Stomach (tissue), 19 donors: ENCODE measurements at places on chromosomes 2 and 18. TPM values are rescaled to one million over a fixed set of nuclear protein-coding genes. Genes with fewer than 3 reads are reported as not detected.

DNA sequence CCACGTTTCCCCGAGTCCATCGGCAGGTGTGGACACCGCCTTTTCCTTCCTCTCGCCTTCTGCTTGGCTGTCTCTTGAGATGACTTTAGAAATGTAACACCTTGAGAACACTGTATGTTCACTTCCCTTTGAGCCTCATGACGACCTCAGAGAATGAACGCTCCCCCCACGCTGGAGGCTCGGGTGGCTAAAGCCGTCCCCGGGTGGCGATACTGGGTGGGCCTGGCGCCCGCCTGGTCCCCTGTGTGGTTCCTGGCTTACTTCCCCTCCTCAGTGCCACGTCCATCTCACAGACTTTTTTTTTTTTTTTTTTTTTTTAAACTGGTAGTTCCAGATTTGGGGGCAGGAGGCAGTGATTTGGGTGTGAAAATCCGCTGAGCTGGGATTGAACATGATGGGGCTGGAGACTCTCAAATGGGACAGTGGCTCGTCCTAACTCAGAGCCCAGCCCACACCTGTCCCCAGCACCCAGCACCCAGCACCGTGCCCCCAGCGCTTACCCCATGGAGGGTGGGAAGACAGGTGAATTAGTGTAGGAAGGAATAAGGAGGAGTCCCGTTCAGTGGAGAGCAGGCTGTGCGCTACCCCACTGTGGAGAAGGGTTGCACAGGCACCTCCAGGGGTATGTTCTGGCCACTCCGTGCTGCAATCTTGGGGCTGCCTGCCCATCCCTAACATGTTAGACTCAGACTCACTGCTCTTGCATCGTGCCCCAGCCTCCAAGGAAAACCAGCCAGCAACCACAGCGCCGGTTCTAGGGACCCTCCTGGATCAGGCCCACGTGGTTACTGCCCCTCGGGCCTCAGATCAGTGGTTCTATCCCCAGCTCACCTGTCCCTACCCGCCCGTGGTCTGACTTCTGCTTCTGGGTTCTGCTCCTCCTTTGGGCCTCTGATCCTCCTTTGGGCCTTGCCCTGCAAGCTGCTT lies 174.0 kb downstream of the ASB1 start:
- DNase-seq = no peak

- no peak for DNase-seq
Observed at GRCh38 chr2:128279009-128279408, 39.7 kb downstream of the HS6ST1 start.

DNA sequence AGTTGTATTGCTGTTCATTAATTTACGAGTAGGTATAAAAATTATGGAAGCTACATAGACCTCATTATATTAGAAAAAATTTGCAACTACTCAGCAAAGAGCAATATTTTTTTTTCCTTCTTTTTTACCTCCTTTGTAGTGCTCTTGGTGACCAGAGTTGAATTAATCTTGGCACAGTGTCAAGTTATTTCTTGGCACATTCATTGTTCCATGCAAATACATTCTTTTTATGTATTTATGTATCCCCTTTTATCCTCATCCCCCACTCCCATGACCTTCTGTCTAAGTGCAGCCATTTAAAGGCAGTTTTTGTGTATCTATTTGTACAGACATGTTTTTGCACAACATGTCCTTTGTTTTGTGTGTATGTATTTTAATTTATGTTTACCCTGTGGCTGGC lies 224.5 kb downstream of the CCDC102B start:
- peak; percentile 11 for DNase-seq

GRCh38 chr2:140861666-140862065 lies 1269.2 kb downstream of the LRP1B start:
- no peak for DNase-seq

DNA sequence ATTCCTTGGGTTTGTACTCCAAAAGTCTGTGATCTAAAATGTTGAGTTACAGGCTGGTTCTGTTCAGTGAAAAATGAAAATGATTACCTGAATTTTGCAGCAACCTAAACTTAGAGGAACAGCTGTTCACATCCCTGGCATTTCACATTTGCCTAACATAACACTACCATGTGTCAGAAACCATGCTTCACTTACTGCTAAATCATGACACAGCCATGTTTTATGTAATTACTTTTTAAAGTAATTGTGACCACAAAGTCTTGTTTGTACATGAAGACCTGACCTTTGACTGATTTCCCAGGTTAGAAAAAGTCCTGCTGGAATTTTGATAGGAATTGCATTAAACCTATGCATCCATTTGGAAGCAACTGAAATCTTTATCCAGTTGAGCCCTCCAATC lies 79.1 kb downstream of the FAM168B start:
- DNase-seq = no peak

- DNase-seq = no peak
Observed at GRCh38 chr2:174336501-174337336, 2.0 kb downstream of the SP9 start.

- DNase-seq = no peak
Observed at GRCh38 chr2:8422450-8422800, 259.4 kb upstream of the ID2 start.

DNA sequence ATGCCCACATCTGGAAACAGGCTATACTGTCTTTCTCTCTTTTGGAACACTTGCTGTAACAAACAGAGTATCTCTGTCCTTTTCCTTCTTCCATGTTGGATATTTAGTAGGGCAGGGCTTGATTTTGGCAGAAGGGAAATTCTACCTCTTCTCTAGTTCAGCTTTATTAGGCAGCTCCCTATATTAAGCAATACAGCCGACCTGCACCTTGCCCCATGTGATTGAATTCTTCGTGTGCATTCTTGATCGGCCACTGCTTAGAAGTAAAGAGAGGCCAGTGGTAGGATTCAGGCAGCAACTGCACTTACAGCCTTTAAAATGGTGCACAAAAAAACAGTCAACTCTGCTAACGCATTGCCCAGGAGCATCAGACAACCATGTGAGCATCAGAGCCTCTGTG lies 31.3 kb upstream of the FIGN start:
- DNase-seq = no peak

DNA sequence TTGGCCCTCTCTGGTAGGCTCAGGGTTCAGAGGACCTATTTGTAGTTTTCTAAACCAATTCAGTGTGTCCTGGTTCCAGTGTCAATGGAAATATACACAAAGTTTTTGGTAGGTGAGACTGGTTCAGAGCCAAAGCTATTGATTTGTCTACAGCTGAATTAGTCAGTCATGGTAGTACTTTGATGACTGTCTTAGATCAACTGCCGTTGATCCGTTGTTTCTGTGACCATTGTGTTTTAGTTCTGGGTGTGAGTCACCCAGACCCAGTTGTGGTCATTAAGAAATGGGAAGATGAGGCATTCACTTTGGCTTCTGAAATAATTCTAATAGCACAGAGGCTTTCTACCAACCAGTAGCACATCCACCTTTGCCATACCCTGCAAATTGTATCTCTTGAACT lies 16.0 kb upstream of the RPE start:
- no peak for DNase-seq

DNA sequence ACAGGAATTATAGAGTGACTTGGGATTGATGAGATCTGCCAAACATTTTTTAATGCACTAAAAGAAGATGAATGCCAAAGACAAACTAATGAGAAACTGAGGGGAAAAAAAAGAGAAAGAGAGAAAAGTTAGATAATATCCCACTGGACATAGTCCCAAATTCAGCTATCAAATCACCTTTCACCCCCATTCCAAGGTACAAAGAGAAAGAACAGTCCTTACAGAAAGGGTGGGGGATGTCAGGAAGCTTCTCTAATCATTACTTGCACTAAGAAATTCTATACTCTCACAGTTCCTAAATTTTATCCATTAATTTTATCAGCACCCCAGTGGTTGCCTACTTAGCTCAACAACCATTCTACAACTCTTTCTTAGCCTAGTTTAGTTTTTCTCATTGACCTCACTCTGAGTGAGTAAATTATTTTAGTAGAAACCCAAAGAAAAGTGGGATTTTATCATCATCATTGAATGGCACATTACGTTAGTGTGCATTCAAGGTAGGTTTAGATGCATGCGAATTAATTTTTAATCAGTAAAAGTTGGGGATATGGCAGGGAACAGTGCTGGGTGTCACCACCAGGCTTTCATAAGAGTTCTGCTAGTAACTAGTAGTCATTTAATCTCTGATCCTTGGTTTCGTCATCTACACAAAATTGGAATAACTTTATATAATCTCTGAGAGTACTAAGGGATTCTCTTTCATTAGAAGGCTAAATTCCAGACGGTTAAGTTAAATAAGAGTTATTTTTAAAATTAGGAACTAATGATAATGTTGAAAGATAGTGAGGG lies 85.3 kb upstream of the CYTIP start:
- no peak for DNase-seq

DNA sequence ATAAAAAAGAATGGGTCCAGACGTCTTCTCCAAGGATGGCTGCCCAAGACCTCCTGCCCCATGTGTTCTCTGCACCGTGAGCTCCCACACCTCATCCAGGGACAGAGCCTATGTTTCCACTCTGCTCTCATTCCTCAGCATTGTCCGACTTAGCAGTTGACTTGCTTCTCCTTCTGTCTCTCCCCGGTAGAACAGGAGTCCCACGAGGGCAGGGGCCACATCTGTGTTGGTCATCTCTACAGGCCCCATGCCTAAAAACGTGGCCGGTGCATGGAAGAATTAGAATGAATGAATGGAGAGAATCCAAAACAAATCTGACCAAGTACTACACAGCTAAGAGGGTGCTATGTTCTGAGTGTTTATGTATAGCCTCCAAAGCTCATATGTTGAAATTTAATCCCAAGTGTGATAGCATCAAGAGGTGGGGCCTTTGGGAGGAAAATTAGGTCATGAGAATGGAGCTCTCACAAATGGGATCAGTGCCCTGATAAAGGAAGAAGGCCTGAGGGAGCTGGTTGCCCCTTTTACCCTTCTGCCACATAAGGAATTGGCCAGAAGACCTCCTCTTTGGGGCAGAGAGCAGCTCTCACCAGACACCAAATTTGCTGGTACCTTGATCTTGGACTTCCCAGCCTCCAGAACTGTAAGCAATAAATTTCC lies 55.9 kb downstream of the FAM178B start:
- DNase-seq = no peak

GRCh38 chr2:21270708-21271122 lies 146.9 kb downstream of the TDRD15 start:
- DNase-seq = no peak

- no peak for DNase-seq
Observed at GRCh38 chr2:36097022-36097421, 258.6 kb upstream of the CRIM1 start.

GRCh38 chr2:44638649-44639048 lies 276.9 kb downstream of the CAMKMT start:
- DNase-seq = no peak

The ADGRF3 gene
- total RNA-seq = not detected

The PSD4 gene
- total RNA-seq = 146 TPM

The ITGA4 gene
- 48.4 TPM for total RNA-seq

The ERCC3 gene
- 47.0 TPM for total RNA-seq

The AQP4 gene
- total RNA-seq = 115 TPM

The GALNT14 gene
- not detected for total RNA-seq

The FBXO36 gene
- total RNA-seq = 1.2 TPM
